ENCODE measurements at places on chromosomes 3 and 15.

- DNase-seq: no peak
These were observed 182.5 kb downstream of the TPRG1 start for GRCh38 chr3:189353988-189354889.

DNA sequence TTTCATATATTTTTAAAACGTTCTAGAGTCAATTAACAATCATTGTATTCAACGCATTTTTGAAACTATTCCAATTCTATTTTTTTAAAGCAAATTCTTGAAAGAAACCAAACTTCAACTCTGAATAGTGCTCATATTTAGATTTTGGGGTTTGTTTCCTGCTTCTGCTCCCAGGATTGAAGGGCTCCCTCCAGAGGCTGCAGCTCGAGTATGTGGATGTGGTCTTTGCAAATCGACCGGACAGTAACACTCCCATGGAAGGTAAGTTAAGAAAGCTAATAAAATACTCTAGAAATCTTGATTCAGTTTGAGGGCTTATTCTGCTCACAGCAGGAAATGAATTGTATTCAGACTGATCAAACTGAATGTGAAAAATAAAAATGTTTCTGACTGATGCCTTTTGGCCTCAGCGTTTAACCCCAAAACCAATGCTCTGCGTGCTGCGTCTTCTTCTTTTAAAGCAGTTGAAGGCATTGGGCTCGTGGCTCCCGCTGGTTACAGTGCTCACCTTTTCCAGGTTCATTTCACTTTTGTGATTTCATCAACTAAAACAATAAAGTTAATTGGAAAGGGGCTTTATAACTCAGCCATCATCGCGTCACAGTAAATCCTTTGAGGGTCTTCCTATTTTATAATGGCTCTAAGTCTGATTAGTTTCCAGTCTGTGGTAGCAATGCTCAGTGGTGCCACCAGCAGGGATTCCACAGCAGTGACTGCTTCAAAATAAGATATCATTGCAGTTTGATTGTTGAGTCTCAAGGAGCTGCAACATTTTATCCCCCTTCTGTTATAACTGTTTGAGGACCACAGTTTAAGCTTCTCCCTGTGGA is 80.1 kb downstream of the SSR3 start:
- no peak for DNase-seq

- DNase-seq: no peak
These were observed 15.3 kb downstream of the USP3 start for GRCh38 chr15:63519548-63520178.

DNA sequence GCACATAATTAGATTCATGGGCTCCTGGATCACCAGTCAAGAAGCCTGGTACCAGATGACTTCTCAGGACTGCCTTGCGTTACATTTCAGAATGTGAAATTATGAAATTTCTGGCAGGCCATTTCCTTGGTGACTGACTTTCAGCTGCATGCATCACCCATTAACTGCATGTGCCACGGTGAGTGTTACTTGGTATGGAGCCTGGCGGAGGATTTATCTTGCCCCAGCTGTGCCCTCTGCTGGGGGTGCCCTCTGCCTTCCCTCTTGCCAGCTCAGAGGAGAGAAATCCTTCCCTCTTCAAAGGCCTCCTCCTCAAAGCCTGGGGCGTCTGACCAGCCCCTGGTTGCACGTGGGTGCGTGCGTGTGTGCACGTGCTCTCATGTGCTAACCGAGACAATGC is 57.7 kb upstream of the CTSH start:
- DNase-seq: no peak

- peak; percentile 29 for DNase-seq
These were observed 1.1 kb upstream of the CEMIP start for GRCh38 chr15:80777826-80778620.

DNA sequence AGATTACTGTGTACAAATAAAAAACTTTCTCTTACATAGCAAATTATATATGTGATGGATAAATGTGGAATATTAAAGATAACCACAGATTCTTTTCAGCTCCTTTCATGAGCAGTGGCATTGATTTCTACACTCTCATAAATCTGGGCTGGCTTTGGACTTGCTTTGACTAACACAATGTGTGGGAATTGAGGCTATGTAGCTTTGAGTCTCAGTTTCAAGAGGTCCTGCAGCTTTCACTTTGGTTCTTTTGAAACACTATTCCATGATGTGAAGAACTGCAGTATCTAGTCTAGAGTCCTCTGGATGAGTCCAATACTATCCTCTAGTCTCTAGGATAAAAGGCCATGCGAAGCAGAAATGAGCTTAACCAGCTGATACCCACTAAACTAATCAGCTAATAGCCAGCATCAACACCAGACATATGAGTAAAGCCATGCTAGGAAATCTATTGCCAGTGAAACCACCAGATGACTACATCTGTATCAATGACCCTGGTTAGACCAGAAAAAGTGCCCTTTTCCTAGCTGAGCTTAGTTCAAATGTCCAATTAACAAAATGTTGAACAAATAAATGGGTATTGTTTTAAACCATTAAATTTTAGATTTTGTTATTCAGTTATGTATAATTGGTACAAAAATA is 274.9 kb upstream of the ZPLD1 start:
- DNase-seq: no peak

DNA sequence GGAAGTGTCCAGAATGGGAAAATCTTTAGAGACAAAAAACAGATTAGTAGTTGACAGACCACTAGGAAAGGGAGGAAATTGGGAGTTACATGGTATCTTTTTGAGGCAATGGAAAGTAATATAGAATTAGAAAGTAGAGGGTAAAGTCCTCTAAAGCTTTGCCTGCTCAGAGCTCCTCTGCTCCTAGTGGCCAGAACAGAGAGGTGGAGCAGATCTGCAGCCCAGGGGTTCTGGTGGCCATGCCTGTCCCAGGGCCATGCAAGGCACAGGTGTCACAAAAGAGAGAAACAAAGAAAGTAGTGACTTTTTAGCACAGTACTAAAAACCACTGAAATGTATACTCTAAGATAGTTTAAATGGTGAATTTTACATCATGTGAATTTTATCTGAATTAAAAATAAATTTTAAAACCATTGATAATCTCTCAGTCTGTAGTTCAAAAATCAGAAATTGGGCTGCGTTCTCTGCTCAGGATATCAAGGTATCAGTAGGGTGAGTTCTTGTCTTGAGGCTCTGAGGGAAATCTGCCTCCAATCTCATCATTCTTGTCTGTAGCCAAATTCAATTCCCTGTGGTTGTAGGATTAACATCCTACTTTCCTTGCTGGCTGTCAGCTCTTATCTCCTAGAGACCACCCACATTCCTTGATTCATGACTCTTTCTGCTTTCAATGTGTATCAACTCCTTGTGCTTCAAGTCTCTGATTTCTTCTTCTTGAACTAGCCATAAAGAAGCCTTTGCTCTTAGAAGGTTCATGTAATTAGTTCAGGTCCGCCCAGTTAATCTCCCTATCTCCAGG is 23.6 kb downstream of the PYGO1 start:
- no peak for DNase-seq

- DNase-seq: no peak
These were observed 5.8 kb upstream of the BNC1 start for GRCh38 chr15:83290236-83290635.

GRCh38 chr15:64749167-64749566 is 26.2 kb downstream of the RBPMS2 start:
- peak; percentile 22 for DNase-seq

GRCh38 chr3:197899833-197900478 is 50.0 kb upstream of the RPL35A start:
- DNase-seq: no peak

DNA sequence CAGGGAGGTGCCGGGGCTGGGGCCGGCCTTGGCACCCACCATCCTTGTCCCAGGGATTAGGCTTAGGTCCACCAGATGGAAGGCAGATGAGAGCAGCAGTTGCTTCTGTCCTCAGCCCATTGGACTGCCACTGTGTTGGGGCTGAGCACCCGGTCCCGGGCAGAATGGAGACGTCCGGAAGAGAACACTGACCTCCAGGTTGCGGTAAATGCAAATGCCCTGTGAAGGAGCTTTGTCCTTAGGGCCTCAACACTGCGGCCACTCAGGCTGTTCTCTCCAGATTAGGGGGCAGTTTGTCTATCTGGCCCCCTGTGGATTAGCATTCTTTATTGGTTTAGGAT is at the start of gene SERINC4:
Gene SERINC4 (minus strand): TSS at position 276 of the 341 bp plus-strand sequence. CDS start 234 bp downstream, at position 42.
- no peak for DNase-seq

DNA sequence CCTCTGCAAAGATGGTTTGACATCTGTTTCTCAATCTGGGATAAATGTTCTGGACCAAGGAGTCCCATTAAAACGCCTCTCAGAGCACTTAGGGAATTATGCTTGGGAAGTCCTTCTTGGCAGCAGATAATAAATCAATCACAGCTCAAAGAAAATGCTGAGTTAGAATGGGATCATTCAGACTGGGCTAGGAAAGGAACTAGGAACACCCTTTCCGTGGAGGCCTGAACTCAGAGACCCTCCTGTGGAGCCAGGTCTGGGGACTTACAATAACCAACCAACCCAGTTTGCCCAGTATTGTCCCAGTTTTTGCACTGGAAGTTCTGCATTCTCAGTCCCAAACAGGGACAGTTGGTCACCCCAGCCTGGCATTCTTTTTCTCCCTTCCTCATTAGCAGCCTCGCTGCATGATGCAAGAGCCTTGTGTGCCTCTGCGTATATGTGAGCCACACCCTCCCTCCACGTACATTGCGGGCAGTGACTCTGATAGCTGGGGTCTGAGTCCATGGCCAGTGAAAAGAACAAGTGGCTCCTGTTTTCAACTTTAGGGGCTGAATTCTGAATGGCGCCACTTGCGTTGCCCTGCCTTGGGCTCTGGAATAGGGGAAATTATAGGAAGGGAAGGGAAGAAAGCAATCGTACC is 88.7 kb downstream of the SEMA5B start:
- DNase-seq: no peak

GRCh38 chr3:32200490-32200889 is 38.0 kb upstream of the CMTM8 start:
- DNase-seq: peak; percentile 63

DNA sequence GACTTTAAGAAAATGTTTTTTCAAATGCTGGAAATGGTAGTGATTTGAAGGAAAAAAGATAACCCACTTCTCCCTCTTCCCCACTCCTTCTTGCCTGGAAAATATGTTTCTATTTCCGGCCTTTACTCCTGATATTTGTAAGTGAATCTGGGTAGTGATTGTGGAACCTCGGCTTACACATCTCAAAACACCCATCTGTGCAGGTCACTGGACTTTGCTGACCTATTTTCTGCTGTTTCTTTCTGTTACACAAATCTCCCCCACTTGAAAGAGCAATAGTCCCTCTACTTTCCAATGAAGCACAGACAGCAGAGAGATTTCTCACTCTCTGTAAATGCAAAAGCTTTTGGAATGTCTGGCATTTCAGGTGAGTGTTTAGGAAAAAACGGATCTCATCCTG is 76.9 kb upstream of the ICE2 start:
- no peak for DNase-seq

- DNase-seq: no peak
These were observed 41.1 kb upstream of the GNB5 start for GRCh38 chr15:52232327-52232726.

DNA sequence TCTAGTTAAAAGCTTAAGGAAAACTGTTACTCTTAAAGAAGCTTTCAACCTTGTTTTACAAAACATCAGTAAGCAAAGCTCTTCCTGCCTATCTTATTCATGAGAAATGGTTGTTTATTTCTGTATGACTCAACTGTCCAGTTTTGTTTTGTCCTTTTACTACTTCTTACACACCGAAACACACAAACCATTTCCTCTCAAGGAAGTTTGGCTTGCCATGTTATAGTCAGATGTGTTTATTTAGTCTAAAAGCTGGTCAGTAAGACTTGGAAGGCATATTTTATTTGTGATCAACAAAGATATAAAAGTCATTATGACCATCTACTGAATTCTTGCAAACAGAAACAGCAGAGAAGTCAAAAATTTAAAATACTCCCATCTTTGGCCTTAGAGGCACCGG is 53.2 kb upstream of the RBSN start:
- DNase-seq: no peak

GRCh38 chr15:43985976-43986680 is 159.3 kb downstream of the WDR76 start:
- no peak for DNase-seq

GRCh38 chr3:159733194-159733860 is 255.3 kb upstream of the IL12A start:
- peak; percentile 82 for DNase-seq

DNA sequence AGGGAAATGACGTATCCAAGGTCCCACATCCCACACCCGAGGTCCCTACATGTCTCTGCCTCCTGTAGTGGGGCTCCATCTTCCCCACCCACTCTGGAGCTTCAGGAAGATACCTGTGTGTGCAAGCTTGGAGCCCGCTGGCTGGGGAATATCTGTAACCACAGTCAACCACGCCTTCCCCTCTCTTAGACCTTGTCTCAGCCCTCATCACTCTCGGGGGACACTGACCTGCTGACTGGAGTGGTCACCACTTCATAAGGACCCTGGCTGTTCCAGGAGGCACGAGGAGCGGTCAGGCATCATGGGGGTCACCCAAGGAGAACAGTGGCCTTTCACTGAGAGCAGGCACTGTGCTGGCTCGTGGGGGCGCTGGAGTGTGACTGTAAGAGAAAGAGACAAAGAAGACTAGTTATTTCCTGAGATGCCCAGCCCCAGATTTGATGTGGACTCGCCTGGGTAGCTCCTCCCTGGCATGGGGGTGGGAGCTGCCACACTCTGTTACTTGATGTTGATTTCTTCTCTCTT is 48.6 kb downstream of the CTXND1 start:
- no peak for DNase-seq
